ENCODE measurements at places on chromosomes 7 and 10.
A peak's percentile ranks its signal among the peaks of the same experiment; 100 is the strongest.

GRCh38 chr7:80154656-80155333 is 20.2 kb downstream of the GNAI1 start:
- no peak for DNase-seq

DNA sequence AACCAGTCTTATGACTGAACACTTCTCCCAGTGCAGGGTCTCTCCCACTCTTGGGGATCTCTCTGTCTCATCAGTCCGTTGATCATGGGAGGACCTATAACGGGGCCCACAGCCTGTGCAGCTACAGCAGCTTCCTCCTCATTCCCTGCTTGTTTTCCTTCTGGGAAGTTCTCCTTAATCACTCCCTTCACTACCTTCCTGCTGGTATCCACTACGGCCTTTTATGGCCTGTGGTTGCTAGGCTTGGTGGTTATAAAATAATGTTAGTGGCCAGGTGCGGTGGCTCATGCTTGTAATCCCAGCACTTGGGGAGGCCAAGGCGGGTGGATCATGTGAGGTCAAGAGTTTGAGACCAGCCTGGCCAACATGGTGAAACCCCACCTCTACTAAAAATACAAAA is 3.5 kb upstream of the ZNF282 start:
- no peak for DNase-seq

DNA sequence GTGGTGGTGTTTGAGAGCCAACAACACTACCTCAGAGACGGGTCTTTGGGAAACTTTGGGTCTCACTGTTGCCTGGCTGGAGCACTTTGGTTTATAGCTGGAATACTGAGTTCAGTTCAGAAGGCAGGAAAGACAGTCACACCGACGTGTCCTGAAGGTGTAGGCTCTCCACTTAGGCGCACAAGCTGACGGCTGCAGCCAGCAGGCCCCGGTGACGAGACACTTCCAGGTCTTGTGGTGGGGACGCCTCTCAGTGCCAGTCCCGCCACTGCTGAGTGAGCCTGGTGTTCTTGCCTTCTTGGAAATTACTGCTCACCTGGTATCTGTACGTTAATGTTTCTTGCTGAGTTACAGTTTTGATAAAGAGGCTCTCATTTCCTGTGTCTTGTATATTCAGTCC is 74.0 kb downstream of the WDR37 start:
- DNase-seq, result no peak

GRCh38 chr10:3635697-3636096 is 149.3 kb downstream of the KLF6 start:
- DNase-seq, result no peak

DNA sequence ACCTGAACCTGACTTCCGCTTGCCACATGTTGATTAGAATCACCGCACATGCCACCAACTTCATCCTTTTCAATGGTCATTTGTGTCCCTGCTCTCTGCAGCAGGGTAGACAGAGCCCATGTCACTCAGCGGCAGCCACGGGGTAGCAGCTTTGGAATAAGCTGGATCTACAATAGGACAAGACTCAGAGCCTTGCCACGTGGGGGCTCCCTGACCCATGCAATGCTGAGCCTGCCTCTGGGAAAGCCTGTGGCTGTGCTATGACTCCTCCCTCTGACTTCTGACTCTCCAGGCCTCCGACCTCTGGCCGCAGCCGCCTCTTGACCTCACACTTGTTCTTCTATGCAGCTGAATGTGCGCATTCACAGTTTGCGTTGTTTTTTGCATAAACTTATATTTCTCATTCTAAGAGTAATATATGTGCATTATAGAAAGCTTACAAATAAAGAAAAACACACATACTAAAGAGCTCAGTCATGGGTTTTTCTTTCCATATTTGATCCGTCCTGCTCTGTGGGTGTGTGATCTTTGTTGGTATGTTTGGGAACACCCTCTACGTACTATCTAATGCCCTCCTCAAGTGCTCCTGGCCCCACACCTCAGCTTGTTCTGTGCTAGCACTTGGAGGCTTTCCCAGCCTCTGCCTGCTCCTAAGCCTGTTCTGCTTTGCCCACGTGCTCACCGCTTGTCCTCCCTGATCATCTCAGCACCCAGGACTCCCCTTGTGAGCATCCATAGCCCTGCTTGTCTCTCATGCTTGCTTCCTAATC is 198.0 kb upstream of the MKI67 start:
- DNase-seq, result no peak

GRCh38 chr10:84452003-84452402 is 123.6 kb downstream of the CCSER2 start:
- no peak for DNase-seq

- DNase-seq, result no peak
These were observed 12.6 kb downstream of the TBATA start for GRCh38 chr10:70772627-70773026.

DNA sequence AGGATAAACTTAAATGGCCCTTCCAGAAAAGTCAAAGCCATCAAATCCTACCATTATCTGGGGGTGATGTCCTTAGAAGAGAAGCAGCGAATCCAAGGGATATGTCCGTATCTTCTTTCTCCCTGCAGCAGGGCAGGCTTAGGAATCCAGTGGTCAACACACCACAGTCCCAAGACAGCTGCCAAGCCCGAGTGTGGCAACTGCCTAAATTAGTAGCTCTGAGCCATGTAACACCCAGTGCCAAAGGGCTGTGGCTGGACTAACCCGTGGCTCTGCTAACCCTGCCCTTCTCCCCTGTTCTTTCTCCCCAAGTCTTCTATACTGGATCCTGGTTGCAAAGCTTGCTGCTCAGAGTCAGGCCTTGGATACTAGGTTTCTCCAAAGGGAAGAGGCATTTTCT is 74.8 kb downstream of the CDK1 start:
- DNase-seq, result no peak

GRCh38 chr7:152752200-152752912 is 7.2 kb upstream of the ACTR3B start:
- no peak for DNase-seq

DNA sequence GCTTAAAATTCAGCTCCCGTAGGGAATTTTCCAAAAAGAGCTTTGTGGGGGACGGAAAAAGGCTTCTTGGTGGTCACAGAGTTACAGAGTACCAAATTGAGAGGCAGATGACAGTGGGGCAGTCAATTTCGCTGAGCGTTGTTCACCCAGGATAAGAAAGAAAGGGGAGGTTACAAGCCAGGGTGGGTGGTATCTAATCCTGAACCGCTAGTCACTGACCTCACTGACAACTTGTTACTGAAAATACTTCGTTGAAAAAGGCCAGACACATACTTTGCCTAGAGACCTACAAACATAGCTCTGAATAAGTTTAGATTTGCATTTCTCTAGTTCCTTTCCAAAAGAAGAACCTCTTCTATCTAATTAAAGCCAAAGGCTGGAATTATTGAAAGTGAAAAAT is at the start of gene CTNNA3:
Gene CTNNA3, minus strand, starts transcription at position 167 of the 400 bp plus-strand sequence.
- no peak for DNase-seq

GRCh38 chr10:104614245-104614831 is 26.8 kb upstream of the SORCS3 start:
- no peak for DNase-seq

GRCh38 chr7:27532314-27532713 is 130.4 kb downstream of the HIBADH start:
- DNase-seq, result no peak

DNA sequence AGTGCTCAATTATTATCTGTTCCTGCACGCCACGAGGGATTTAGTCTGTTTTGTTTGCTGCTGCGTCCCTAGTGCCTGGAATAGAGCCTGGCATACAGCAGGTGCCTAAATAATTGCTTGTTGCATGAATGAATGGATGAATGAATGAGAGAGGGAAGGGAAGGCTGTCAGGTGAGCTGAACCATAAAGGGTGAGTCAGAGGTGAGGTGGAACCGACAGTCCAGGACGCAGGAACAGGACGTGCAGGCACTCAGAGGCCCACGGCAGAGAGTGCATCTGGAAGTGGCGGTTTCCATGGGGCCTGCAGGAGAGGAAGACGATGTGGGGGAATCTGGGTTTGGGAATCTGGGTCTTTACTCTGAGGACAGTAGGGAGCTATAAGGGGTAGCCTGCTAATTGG is 17.7 kb upstream of the PPIF start:
- DNase-seq, result no peak

DNA sequence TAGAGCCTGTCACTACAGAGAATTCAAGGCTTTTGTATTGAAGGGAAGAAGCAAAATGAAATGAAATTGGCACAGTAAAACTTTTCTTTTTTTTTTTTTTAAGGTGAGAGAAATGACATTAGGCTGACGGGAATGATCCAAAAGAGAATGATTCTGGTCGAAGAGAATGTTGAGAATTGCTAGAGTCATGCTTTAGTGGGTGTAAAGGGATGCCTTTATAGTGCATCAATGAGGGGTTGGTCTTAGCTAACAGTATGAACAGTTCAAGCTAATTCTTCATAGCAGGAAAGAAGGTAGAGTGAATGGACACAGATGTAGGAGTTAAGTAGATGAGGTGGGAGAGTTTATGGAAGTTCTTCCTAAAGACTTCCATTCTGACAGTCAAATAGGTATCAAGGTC is 32.3 kb upstream of the LSM8 start:
- DNase-seq, result no peak

- DNase-seq, result no peak
These were observed 112.8 kb upstream of the AHR start for GRCh38 chr7:17185690-17186070.

- no peak for DNase-seq
These were observed 358.4 kb downstream of the KCNMA1 start for GRCh38 chr10:77279207-77279606.

GRCh38 chr7:99551767-99552463 is at the start of gene FAM200A:
Gene FAM200A (minus strand): TSS chr7:99552114. CDS start chr7:99548407, 3,707 bp downstream.
- peak; percentile 84 for DNase-seq

DNA sequence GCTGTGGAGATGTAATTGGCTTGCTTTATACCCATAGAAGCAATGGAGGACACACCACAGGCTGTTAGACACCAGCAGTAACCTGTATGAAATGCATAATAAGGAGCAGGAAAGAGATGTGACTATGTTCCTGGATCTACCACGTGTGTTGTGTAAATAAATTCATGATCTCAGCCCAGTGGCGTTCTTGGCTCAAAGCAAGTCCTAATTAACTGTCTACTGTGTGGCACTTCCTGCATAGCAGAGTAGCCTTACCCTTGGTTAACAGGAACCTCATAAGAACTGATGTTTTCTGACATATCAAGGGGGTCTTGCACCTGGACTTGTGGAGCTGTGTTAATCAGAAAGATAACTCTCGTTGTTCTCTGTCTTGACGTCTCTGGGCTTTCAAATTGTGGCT is 25.7 kb upstream of the FAM180A start:
- no peak for DNase-seq

- DNase-seq, result no peak
These were observed 11.1 kb downstream of the OGA start for GRCh38 chr10:101807158-101807557.

DNA sequence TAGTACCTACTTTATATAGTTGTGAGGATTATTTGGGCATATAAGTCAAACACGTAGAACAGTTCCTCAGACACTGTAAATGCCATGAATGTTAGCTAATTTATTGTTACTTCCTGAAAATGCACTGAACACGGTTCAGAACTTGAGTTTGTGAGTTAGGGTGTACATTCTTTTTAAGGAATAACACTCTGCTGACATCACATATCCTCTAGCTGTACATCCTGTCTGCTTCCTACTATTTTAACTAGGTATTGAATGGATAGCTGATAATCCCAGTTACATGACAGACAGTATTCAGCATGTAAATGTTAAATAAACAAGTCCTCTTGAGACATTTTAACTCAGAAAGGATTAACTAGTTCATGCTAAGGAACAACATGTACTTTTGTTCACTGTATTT is 16.0 kb downstream of the SAMD8 start:
- DNase-seq, result no peak

DNA sequence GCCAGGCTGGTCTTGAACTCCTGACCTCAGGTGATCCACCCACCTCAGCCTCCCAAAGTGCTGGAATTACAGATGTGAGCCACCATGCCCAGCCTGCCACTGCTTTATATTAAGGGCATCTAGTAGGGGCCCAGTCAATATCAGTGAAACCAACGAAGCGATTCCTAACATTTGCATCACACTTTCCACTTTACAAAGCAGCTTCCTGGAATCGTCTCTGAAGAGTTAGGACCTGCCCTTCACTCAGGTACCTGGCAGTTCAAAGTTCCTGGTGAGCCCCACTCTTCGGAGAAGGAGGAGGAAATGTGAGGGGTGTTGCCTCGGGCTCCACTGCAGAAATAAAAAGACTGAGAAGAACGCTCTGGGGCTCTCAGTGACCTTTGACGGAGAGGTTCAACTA is 31.1 kb upstream of the EZH2 start:
- DNase-seq, result no peak

DNA sequence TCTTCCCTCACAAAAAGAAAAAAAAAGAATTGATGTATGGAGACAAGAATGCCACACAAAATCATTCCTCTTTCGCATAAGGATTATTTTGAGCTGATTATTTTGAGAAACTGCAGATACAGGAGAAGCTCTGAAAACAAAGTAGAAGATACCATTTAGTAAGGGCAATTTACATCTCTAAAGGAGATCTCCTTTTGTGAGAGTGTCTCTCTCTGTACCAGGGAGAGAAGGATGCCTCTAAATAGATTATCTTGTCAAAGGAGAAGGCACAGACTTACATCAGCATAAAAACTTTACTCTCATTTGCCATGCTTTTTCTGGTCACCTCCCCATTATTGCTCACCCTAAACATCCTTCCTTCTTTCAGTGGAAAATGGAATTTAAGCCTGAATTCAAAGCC is 747.9 kb upstream of the COBL start:
- DNase-seq, result no peak

DNA sequence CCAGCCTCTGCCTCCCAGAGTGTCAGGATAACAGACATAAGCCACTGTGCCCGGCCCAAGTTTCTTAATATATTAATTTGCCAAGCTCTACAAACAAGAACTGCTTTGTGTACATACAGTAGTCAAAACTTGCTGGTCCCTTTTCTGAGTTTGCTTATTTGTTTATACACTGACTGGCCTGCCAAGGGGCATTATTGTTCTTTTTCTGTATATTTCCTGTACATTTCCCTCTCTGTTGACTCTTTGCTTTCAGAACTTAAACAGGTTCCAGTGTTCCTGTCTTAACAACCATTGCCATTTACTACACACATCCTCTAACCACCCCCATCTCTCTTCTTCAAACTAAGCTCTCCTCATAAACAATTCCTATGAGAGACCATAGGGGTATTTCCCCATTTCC is 61.5 kb upstream of the RPA3 start:
- no peak for DNase-seq

- no peak for DNase-seq
These were observed 42.0 kb upstream of the FGFR2 start for GRCh38 chr10:121640266-121640665.

GRCh38 chr10:122307669-122308416 is 36.7 kb downstream of the BTBD16 start:
- DNase-seq, result no peak

DNA sequence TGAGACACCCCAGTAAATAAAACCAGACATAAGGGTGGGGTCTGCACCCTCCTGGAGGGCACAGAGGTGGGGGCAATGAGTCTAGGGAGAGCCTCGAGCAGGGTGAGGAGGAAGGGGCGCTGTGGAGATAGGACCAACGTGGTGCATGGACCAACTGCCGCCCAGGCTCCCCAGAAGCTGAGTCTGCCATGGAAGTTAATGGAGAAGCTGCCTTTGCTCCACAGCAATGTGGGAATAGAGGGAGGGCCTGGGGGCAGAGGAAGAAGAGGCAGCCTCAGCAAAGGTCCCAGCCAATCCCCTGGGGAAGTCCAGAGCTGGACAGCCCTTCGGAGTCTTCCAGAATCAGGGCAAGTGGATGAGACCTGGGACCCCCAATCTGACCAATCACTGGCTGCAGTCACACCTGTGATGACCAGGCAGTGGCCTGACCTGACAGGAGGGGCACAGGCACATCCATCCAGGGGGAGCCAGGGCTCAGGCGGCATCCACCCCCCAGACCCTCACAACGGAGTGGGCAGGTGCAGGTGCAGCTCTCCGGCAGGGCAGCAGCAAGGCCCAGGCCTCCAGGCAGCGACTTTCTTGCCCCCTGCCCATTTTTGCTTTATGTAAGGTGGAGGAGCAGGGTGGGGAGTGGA is 242.2 kb upstream of the PPP2R2D start:
- DNase-seq, result no peak
